ENCODE measurements at places on chromosomes 7 and 10. TPM values are rescaled to one million over a fixed set of nuclear protein-coding genes. Genes with fewer than 3 reads are reported as not detected.

GALNT17 gene
- total RNA-seq: 12.6 TPM

LRRC4 gene
- total RNA-seq: 2.4 TPM

STEAP1 gene
- total RNA-seq: 23.1 TPM

IL2RA gene
- total RNA-seq: 4.4 TPM

SLC26A4 gene
- 1.1 TPM for total RNA-seq

MMP21 gene
- not detected for total RNA-seq

HOXA6 gene
- 13.1 TPM for total RNA-seq

NPFFR1 gene
- total RNA-seq: not detected

ARF5 gene
- total RNA-seq: 125 TPM

- DNase-seq: no peak
These were observed 26.1 kb upstream of the SNX10 start for GRCh38 chr7:26265499-26266075.

GRCh38 chr7:103134836-103135554, 13.9 kb downstream of the NAPEPLD start:
- DNase-seq: no peak

- DNase-seq: no peak
These were observed 12.5 kb downstream of the ATXN7L1 start for GRCh38 chr7:105863876-105864275.

GRCh38 chr10:121900443-121901174, 27.2 kb downstream of the ATE1 start:
- no peak for DNase-seq

DNA sequence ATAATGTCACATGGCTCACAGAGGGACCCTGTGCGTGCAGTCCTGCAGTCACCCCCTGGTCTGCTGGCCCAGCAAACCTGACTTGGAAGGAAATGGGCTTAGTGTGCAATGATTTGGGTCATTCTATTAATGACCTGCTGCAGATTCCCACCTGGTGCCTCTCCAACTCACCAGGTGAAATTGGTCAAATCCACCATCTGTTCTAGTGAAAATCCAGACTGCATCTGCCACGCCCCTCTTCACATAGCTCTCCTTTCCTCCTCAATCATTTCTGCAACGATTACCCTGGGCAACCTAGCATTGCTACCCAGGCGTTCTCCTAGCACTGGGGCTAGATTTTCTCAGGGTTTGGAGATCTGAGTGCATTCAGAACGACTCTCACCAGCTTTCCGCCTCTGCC, 29.4 kb downstream of the SRRM3 start:
- no peak for DNase-seq

- DNase-seq: no peak
These were observed 288.8 kb downstream of the CAMK1D start for GRCh38 chr10:12638103-12638502.

GRCh38 chr7:2572101-2572842, 13.5 kb downstream of the IQCE start:
- DNase-seq: no peak

DNA sequence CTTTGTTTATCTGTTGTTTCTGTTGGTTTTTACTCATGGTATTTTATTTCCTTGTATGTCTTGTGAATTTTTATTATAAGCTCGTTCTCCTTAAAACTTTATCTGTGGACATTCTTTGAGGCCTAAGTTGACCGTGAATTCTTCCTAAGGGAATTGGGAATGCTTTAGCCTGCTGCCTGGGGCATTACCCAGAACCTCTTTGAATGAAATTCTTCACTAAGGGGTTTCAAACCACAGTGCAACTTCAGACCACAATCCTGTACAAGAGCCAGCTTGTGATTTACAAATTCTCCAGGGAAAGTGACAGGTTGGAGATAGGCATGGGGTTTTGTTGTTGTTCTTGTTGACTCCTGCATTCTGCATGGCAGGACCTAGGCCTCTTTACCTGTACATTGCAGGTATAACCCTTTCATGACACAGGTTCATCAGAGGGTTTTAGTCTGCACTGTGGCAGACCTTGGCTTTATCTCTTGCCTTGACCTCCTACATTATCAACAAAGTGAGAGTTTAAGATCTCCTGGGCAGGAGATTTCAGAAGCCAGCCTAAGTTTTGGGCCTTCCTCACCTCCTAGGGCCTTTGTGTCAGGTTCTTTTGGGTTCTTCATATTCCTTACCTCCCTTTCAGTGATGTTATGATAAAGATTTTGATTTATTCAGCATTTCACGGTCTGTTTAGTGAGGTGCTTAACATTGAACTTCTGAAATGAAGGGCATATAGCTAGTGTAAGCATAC, 70.2 kb downstream of the ABCC2 start:
- DNase-seq: no peak

- no peak for DNase-seq
These were observed 174.8 kb upstream of the ANK3 start for GRCh38 chr10:60564475-60564874.

GRCh38 chr10:102452672-102453340, 1.5 kb upstream of the C10orf95 start:
- DNase-seq: no peak

GRCh38 chr7:29953726-29954347, 35.8 kb downstream of the SCRN1 start:
- DNase-seq: no peak

- peak; percentile 51 for DNase-seq
These were observed 8.3 kb downstream of the PCBD1 start for GRCh38 chr10:70880077-70880534.

GRCh38 chr10:29240986-29241660, 47.7 kb upstream of the LYZL1 start:
- DNase-seq: no peak

DNA sequence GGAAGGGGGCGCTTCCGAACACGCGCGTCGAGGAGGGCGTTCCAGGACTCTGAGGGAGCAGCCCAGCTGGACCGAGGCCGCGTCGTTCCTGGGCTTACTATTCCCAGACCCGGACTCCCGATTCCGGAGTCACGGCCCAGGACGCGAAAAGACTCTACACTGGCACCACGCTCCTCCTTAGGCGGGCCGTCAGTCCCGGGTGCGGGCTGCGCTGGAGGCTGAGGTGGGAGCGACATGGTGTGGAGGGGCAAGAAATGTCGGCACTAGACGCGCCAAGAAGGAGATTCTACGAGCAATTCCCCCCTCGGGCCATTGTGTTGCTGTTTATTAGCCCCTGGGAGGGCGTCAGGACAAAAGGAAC, 584 bp upstream of the RUNDC3B start:
- peak; percentile 22 for DNase-seq

DNA sequence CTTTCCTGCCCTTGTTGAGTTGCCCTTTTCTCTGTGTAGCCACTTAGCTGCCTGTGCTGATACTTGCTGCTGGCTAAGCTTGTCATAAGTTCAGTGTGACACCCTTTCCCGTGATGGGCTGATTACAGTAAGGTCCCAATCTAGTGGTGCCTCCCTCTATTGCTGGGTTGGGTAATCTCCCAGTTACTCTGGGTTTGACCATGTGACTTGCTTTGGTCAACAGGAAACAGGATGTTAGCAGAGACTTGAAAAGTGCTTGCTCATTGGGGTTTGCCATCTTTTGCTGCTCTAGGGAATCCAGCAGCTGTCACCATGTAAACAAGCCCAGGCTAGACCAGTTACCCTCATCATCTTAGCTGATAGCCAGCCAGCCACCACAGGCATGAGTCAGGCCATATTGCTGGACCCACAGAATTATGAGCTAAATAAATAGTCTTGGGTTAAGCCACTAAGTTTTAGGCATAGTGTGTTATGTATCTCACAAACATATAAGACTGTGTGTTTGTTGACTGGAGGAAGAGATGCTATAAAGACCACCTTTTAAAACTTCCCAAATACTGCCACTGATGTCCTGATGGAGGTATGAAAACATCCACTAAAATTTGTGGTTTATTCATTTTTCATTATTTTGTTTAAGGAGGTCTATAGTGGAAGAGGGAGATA, 4.0 kb upstream of the LEP start:
- DNase-seq: no peak

GRCh38 chr7:135704074-135704473, 23.9 kb downstream of the SLC13A4 start:
- DNase-seq: no peak

- no peak for DNase-seq
These were observed 58.0 kb downstream of the ANKIB1 start for GRCh38 chr7:92303761-92304160.

GRCh38 chr7:23696916-23697441, 13.0 kb upstream of the STK31 start:
- no peak for DNase-seq

Data from omental fat pad (tissue), 4 donors.